HCEC 1CT (cell line): ENCODE measurements at places on chromosomes 2 and 18.

GRCh38 chr2:123624816-123625215 is 400.3 kb upstream of the CNTNAP5 start:
- DNase-seq = no peak

GRCh38 chr18:50192995-50193795 is 1.8 kb downstream of the MYO5B start:
- no peak for DNase-seq

- no peak for DNase-seq
Observed at GRCh38 chr2:121960251-121960650, 204.8 kb downstream of the TSN start.

GRCh38 chr18:25646971-25647370 is 295.0 kb upstream of the ZNF521 start:
- DNase-seq = peak; percentile 78

DNA sequence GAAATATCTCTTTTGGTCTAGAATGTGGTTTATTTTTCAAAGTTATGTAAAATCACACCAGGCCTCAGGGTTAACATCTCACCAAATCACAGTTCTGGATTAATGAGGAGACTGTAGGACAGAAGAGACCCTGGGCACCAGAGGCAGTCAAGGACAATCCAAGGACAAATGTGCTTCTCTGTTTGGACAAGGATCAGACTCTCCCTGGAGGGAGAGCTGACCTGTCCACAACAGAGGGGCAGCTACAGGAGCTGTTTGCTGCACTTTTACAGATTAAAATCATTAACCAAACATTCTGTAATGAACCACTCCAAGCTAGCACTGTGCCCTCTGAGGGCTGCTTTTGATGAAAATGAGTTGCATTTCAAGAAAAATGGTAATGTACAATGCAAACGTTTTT is 690.6 kb upstream of the SLC8A1 start:
- DNase-seq = no peak

DNA sequence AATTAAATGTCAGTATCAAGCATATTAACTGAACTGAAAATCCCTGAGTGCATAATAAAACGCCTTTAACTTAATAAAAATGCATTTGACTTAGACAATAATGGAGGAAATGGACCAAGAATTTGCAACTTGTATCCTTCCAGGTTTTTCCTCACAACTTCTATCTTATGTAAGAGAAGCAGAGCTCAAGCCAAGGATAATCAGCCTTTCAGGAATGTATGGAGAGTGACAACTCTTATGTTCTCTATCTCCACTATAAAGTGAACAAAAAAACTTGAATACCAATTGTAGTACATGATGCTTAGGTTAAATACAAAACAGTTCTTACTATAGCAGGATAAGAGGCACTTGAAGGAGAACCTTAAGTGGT is 64.8 kb upstream of the CYP26B1 start:
- DNase-seq = no peak

DNA sequence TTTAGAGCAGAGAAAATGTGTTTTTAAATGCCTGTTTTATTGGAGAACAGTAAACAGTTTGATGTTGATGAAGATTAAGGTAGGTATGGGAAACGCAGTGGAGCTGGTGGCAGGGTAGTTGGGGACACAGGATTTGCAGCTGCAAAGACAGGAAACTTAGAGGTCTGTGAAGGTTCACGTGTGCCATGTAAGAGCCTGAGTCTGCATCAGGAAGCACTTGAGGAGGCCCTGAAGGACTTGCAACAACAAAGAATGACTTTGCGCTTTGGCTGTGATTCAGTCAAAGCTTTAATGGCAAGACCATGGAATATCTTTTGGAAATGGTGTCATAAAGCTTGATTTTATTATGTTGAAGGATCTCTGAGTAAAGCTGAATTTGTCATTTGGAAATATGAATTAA is 347.6 kb upstream of the KCNJ3 start:
- DNase-seq = no peak

DNA sequence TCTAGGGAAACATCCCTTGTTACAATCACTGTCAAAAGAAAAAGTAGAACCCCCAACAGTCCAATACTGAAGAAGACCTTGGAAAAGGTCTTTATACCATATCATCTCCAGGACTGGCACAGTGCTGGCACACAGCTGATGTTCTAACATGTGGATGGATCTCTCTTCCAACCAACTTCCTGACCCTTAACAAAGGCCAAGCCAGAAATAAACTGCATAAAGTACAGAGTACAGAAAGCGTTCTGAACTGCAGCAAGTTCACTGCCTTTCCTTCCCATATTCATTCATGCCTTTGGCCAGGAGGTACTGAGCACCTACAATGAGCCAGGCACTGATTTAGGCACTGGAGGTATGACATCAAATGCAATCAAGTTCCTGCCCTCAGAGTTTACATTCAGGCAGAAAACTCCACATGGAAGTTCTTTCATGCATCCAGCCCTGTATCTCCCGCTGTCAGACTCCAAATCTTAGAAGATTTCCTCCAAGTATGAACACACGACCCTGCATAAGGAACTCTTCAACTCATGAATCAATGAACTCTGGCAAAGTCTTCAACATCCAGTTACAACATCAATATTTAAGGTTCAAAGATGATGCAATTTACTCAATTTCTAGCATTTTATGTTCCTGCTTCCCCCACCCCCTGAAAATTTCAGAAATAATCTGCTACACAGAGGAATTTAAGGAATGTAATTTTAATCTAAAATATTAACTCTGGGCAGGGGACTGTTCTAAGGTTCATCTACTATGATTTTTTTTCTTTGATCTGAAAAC is 33.8 kb downstream of the ACVR1 start:
- no peak for DNase-seq

- DNase-seq = no peak
Observed at GRCh38 chr2:52571380-52572347, 1195.9 kb upstream of the CHAC2 start.

DNA sequence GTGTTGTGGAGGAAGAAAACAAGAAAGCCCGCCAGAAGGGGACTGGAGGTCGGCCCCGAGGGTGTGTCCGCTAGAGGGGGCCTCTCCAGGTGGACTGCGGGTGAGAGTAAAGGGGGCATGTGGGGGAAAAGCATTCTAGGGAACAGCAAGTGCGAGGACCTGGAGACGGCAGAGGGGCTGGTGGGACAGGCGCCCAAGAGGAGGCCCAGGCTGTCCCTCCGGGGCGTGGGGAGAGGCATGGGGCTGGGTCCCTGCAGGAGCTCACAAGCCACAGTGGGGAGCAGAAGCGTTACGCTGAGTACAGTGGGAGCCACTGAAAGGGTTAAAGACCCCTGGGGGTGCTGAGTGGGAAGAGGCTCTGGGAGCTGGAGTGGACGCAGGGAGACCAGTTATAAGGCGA is 1.6 kb upstream of the KLF11 start:
- no peak for DNase-seq

- DNase-seq = no peak
Observed at GRCh38 chr2:234588054-234588430, 91.2 kb upstream of the ARL4C start.

DNA sequence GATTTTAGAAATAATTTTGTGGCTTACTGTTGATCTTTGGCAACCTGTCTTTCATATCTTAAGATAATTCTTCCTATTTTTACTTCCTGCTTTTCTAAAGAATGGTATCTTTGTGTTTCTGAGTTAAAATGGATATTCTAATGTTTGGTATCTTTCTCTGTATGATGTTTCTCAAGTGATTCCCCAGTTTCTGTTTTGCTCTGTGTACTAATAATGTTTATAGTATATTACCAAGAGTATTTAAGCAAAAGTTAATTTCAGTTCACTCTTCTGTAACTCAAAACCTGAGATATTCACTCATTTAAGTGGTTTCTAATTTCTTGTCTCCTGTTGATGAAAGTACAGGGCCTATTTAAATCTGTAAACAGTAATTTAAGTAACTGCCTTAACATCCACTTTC is 58.3 kb downstream of the CCDC150 start:
- no peak for DNase-seq

DNA sequence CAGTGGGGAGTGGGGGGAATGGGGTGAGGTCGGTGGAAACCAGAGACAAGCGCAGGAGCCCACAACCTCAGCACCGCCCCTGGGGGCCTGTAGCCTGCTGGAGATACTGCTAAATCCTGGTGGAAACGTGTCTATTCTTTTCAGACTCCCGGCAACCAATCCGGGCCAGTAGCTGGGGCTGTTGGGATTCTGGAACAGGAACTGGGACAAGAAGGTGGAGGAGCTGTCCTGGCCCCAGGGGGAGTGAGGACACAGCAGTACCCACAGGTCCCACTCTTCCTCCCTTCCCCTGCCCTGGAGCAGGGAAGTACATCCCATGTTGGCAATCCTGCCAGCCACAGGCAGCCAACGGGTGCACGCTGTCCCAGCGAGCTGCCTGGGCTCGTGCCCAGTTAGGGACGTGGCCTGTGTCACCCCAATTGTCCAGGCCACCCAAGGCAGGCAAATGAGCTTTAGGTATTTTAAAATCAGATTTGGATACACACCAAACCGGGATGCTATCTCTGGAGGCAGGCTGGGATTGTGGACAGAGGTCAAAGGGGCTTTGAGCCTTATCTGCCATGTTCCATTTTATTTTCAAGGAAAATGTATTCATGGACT is 51.8 kb downstream of the HS1BP3 start:
- DNase-seq = no peak

GRCh38 chr2:230505162-230505561 is 89.2 kb downstream of the SP100 start:
- DNase-seq = no peak

DNA sequence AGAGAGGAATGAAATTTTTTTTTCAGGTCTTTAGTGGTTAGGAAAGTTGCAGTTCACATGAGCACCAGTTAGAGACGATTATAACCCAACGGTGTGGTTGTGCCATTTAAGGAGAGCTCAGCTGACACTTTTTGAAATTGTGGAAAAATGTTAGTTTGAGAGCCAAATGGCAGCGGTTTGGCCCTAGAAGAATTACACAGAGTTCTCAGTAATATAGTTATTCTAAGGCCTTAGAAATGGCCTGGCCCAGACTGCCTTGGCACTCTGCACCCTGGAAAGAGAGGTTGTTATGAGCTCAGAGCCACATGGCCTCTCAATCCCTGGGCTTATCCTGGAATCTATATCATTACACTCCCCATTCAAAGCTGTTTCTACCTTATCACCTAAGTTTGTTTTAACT is 117.4 kb downstream of the RHBDD1 start:
- no peak for DNase-seq

GRCh38 chr2:144477957-144478311 is 42.0 kb downstream of the ZEB2 start:
- no peak for DNase-seq

DNA sequence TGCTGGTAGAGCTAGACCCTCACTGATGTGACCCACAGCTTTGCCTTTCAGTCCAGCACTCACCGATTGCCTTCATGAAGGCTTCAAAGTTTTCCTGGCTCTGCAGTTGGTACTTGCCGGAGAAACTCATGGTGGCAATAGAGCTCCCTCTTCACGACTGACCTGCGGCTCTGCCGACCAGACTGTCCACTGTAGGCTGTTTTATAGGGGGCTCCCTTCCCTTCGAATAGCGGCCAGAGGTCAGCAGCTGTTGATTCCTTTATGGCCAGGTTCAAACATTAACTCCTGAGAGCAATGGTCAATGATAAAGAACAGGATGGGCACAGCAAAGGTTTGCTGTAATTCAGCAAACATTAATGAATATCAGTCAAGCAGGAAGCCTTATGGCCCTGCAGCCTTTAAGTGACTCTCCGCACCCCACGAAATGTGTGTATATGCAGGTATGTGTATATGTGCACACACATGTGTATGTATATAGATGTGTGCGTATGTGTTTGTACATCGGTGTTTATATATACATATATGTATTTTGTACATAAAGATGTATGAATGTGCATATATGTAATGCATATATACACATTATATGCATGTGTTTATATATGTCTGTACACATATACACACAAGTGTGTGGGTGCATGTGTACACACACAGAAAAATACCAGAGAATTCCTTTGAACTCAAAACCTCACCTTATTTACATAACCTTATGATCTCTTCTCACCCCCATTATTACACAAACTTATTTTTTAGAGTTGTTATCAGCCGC is at the start of gene FABP1:
TSS of gene FABP1 (minus strand) at position 175 of the 766 bp plus-strand sequence. CDS start at position 130, 45 bp downstream.
- DNase-seq = no peak

DNA sequence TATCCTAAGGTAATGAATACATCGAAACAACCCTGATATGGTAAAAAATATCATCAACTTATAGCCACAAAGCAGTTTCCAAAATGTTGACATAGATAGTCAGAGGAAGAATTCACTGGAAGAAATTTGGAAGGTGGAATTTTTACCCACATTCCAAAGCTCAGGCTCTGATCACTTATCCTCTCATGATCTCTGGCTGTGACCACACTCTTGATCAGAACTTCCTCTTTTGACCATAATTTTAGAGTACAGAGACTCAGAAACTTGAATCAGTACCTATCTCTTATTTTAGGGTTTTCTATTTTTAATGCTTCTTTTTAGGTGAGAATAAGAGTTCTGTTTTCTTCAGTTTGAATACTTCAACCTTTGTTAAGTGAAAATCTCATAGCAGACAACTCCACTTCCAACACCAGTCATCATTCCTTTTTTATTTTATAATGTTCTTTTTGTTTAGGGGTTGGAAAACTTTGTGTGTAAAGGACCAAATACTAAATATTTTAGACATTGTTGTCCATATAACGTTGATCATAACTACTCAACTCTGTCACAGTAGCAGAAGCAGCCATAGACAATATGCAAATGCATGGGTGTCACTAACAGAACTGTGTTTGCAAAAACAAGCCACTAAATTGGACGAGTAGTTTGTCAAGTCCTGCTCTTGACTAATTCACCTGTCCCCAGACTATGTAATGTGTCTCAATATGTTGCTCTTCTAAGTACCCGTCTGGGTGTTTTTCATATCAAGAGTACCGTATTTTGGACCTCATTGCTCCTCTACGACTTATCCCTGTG is 891.6 kb upstream of the CRIM1 start:
- peak; percentile 29 for DNase-seq

DNA sequence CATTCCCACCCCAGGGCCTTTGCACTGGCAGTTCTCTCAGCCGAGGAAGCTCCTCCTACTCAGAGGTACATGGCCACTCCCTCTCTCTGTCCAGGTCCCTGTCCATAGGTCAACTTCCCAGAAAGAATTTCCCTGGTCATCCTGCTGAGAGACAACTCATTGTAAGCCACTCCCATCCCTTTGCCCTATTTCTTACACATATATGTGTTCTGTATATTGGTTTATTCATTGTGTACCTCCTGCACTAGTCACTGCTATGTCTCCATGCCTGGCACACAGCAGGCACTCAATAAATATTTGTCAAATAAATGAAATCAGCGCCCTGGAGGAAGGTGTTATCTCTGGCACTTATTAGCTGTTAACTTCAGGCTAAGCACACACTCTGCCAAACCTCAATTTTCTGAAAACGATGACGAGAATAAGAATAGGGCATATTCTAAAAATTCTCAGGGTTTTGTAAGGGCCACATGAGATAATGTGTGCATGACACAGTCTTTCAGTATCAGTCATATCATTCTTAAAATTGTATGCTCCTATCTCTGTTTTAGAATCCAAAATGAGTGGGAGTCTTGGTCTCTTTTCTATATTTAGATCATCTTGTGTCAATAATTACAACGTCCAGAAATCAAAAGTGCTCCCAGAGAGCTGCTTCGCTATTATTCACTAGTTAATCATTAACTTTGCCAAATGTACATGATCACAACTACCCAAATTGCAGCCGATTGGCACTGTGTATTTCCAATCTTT is 198.0 kb downstream of the ALK start:
- no peak for DNase-seq

- peak; percentile 89 for DNase-seq
Observed at GRCh38 chr2:85421260-85422071, 3.0 kb downstream of the SH2D6 start.

GRCh38 chr2:118699447-118700175 is 147.8 kb downstream of the EN1 start:
- no peak for DNase-seq
